ENCODE measurements at places on chromosomes 13 and 19. TPM values are rescaled to one million over a fixed set of nuclear protein-coding genes. Genes with fewer than 3 reads are reported as not detected.

Gene PINLYP
- total RNA-seq: 0.27 TPM

Gene ZNF665
- 1.1 TPM for total RNA-seq

Gene TTYH1
- not detected for total RNA-seq

Gene PIBF1
- 30.4 TPM for total RNA-seq

Gene TPTE2
- not detected for total RNA-seq

Gene LTBP4
- 11.6 TPM for total RNA-seq

Gene PPP6R1
- 52.8 TPM for total RNA-seq

Gene MAP4K1
- 0.53 TPM for total RNA-seq

Gene TMEM238
- total RNA-seq: not detected

Gene SYCN
- not detected for total RNA-seq

Gene NLRP9
- total RNA-seq: not detected

Gene PTH2
- not detected for total RNA-seq

Gene GPC6
- 0.13 TPM for total RNA-seq

Gene EHD2
- 126 TPM for total RNA-seq

Gene ZNF682
- total RNA-seq: 0.72 TPM

Gene CEACAM18
- total RNA-seq: not detected

Gene PALM3
- total RNA-seq: 0.22 TPM

Gene ARL11
- 0.22 TPM for total RNA-seq

Gene FCHO1
- total RNA-seq: 0.93 TPM

Gene KLK4
- not detected for total RNA-seq

Gene ZNF536
- not detected for total RNA-seq

Gene ZNF780A
- 14.2 TPM for total RNA-seq

Gene TMEM259
- 61.7 TPM for total RNA-seq

Gene CPB2
- total RNA-seq: not detected

Gene SHISA7
- total RNA-seq: not detected

Gene SELENOV
- total RNA-seq: not detected

Gene RNF225
- 0.14 TPM for total RNA-seq

Gene S1PR2
- 0.53 TPM for total RNA-seq

Gene GRIN2D
- total RNA-seq: 0.57 TPM

Gene FAM83E
- 0.57 TPM for total RNA-seq

Gene TMEM161A
- total RNA-seq: 13.3 TPM

Gene ENOX1
- total RNA-seq: 11.0 TPM
